Left renal pelvis (tissue), 4 donors: ENCODE measurements at places on chromosomes 7 and 10.

DNA sequence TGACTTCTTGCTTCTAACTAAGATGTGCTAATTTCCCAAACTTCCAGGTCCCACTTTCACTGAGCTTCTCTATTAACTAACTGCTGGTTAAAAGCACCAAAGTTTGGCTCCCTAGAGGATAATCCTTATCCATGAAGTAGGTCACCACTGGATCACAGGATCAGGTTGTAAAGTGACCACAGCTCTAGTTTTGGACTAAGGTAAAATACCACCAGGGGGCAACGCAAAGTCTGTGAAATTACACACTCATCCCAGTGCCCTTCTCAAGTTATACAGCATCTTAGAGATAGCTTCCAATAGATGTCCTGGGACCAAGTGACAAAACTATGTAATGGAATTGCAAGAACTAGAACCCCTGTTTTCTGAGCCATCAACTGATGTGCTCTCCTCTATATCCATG is 116.4 kb upstream of the ASAH2 start:
- no peak for DNase-seq

DNA sequence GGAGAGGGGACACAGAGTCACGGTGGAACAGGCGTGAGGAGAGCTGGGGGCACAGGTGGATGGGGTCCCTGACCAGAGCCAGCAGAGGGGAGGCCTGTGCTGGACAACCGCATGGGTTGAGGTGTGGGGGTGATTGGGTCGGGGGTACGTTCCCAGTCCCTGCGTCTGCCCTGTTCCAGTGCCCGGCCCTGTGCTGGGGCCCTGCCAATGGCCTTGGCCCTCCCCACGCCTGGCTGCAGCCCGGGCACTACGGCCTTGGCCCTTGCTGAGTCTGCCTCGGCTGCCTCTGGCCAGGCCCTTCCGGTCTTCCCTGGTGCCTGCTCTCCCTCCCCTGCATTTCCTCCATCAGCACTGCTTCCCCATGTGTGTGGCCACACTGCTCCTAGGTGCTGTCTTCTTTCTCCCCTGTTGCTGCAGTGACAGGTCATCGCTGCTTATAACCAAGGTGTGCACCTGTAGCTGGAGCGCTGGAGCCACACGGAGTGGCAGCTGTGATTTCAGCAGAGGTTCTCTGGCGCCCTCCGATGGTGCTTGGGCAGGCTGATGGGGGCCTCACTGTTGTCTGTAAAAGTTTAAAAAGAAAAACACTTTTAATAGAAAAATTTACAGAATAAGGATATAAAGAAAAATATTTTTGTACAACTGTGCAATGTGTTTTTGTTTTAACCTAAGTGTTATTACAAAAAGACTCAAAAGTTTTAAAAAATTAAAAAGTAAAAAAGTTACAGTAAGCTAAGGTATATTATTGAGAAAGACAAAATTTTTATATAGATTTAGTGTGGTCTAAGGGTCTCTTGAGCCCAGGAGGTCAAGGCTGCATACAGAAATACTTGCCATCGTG is 45.2 kb upstream of the BHLHA15 start:
- DNase-seq: no peak

DNA sequence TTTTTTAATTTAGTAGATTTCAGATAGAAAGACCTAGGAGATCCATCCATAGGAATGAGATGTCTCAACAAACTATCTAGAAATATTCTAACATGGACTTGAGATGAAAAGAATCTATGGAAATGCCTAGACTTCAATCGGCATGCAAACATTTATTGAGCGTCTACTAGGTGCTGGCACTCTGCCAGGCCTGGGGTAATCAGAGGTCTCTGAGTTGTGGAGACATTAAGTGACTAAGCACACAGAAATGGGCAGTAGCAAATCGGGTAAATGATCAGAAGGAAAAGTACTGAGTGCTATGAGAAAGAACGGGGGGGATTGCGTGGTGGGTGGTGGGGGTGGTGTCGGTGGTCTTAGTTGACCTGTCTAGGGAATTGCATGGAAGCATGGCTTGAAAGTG is 466.6 kb downstream of the GALNT17 start:
- DNase-seq: no peak

DNA sequence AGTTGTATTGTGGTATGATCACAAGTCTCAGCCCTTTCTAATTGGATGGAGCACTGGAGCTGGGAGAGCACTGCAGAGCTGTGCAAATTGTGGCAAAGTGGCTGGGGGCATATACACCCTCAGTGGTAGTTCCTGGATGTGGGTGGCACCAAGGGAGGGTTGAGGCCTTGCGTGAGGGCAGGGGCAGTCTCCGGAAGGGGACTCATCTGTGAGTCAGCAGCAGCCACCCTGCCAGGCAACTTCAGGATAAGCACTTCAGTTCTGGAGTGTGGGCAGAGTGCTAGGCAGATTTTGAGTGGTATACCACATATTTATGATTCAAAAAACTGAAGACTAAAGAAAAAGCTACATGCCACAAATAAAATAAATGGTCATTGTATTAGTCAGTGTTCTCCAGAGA is 210.5 kb downstream of the ETV1 start:
- no peak for DNase-seq

DNA sequence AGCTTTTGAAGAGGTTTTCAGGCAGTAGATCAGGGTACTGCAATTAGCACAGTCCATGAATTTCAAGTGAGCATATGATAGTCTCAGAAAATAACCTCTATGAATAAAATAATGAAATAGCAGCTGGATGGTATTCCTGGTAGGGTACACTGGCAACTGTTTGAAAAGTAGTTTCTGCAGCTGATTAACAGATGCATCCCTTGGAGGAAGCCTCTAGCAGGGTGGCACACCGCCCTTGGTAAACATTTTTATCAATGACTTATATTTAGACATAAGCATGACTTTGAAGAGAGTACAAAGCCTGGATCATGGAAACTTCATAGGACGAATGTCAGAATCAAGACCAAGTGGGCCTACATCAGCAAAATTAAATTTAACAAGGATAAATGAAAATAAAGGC is 26.8 kb downstream of the WNT16 start:
- DNase-seq: no peak

GRCh38 chr10:62177111-62177510 is 91.5 kb downstream of the RTKN2 start:
- DNase-seq: no peak

DNA sequence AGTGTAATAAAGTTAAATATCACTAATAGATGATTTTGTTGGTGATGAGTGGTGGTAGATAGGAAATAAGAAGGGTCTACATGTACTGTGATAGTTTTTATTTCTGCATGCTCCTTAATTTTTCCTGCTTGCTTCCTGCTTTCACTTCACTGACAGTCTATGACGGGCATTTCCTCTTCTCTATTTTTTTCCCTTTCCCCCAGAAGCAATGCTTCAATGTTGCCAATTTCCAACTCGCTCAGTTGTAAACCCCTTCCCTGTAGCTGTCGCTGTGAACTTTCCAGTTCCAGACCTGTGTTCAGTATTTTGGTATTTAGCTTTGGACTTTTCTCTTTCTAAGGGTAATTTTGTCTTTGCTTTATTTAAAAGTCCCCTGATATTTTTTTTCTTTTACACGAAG is 123.5 kb upstream of the AGR3 start:
- no peak for DNase-seq

- DNase-seq: no peak
Measured at GRCh38 chr10:71250405-71250804, 38.0 kb downstream of the UNC5B start.

- DNase-seq: no peak
Measured at GRCh38 chr10:14751014-14751896, 23.4 kb downstream of the FAM107B start.

GRCh38 chr7:103637726-103638125 is 191.7 kb upstream of the SLC26A5 start:
- DNase-seq: no peak

GRCh38 chr7:39892361-39892760 is 57.7 kb upstream of the CDK13 start:
- no peak for DNase-seq

DNA sequence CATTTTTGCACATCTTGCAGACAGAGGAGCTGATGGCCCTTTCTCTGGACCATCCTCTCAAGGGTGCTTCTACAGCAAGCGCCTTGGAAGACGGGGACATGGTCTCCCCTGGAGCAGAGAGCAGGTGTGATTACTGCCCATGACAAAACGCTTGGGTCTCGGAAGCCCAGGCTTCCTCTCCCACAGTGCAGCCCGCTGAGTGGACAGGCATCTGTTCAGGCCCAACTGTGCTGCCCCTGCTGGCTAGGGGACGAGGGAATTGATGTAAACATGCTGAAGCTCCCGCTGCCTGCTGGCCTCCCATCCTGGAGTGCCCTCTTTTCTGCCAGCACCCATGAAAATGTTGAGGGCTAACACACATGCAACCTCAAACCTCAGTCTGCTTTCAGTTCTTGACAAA is 14.3 kb downstream of the IL15RA start:
- no peak for DNase-seq

DNA sequence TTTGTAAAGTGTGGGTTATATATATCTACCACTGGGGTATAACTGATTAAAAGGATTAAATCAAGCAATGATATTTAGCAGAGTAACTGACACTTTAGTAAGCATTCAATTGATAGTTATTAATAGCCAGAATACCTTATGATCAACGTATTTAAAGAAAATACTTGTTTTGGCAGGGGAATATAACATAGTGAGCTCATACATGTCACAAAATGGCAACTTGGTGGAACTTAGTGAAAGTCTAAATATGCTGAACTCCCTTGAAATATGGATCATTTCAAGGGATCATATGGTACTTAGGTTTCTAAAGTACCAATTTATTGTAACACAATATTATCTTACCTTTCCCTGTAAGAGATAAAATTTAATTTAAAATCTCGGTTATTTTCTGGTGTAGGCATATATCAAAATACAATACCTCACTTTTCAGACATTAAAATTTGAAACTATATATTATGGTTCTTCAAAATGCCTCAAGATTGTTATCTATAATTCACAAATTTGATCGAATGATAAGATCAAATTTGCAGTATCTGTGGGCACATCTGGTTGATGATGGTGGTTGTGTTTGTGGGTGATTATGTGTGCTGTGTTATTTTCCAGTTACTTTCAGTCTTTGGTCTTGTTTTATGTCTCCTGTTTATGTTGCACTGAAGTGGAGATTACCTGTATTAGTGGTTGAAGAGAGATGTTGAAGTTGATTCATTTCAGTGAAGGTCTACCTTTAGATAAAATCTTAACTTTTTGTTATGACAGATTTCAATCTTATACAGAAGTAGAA is 5.2 kb downstream of the ARL4A start:
- DNase-seq: no peak

DNA sequence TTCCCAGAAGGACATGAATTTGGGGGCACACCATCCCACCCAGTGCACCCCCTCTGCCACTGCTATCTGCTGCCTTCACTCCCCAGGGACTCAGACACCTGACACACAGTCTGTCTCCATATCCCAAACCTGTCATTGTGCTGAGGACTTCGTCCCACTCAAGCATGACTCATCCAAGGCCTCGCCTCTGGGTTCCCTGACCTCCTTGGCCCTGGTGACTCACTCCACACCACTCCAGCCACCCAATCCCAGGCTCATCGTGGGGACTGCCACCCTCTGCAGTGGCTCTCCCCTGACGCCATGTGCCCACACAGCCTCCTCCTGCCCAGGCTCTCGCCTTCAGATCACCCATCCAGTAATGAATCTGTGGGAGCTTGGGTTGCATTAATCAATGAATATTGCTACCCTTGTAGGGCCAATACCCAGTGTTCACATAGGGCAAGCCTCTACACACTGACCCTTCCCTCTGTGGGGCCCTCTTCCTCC is 6.6 kb upstream of the INSIG1 start:
- DNase-seq: no peak

DNA sequence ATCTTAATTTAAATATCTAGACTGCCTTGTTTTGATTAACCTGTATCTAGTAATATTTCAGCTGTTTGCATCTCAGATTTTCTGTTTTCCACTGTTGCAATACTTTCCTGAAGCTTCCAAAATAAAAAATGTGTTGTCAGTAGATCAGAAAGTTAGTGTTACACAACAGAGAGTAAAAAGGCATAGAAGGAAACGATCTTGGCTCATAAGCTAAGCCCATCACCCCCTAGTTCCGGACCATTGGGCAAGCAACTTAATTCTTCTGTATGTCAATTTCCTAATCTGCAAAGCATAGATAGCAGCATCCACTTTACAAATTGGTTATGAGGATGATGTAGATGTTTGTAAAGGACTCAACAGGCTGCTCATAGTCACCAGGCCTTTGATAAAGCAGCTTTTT is 4.4 kb downstream of the PON3 start:
- DNase-seq: no peak

- no peak for DNase-seq
Measured at GRCh38 chr7:116678780-116679179, 6.8 kb downstream of the MET start.

GRCh38 chr7:75818472-75818871 is 4.9 kb upstream of the CCL24 start:
- no peak for DNase-seq

GRCh38 chr10:101704331-101704730 is 9.4 kb upstream of the FBXW4 start:
- no peak for DNase-seq

DNA sequence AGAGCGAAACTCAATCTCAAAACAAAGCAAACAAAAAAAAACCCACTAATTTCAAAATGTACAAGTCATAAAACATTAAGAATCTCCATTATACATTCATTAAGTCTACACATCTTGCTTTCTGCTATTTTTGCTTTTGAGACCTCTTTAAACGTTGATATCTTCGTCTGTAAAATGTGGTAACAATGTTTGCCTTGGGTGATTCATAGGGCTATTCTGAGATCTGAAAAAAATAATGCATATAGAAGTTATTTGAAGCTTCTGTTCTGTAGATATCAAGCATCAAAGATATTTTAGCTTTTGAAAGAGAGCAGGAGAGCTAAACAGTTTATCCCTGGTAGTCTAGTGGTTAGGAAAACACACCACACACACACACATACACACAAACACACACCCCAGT is 158.1 kb upstream of the PLXDC2 start:
- DNase-seq: no peak

GRCh38 chr7:108973075-108973474 is 403.4 kb downstream of the DNAJB9 start:
- DNase-seq: no peak

GRCh38 chr10:97659589-97659988 is 19.1 kb downstream of the PI4K2A start:
- no peak for DNase-seq

DNA sequence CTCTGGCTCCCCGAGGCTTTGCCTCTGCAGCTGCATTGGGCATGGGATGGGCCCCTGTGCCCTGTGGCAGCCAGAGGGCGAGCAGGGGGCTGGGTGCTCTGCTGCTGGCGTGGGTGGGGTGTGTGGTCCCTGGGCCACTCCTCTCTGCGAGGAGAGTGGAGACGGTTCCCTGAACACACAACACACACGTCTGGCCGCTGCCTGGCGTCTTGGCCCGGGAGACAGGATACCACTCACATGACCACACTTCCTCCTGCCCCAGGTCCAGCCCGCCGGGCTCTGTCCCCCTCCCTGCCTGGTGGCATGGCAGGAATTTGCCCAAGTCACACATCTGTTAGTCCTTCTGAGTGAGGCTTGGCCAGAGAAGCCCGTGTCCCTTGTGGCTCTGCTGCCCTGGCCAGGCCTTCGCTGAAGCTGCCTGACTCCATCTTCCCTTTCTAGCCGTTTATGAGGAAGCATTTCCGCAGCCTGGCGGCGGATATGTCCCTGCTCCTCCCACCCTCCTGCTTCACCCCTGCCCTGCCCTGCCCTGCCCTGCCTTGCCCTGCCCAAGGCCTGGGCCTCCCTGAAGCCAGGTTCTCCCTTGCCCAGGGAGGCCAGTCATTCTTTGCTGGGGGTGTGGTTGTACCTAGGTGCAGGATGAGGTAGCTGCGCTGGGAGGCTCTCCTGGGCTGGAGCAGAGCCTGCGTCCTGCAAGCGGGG is 3.0 kb downstream of the BRI3 start:
- DNase-seq: no peak

- DNase-seq: no peak
Measured at GRCh38 chr7:11300241-11300640, 326.6 kb downstream of the PHF14 start.
